ENCODE measurements at places on chromosomes 7 and 10.

GRCh38 chr7:25725451-25725850 is 426.5 kb upstream of the NFE2L3 start:
- no peak for DNase-seq
- H3K27ac ChIP-seq: no peak overlapping the region
- H3K36me3 ChIP-seq: no peaks in the 10 kb centered on the region

DNA sequence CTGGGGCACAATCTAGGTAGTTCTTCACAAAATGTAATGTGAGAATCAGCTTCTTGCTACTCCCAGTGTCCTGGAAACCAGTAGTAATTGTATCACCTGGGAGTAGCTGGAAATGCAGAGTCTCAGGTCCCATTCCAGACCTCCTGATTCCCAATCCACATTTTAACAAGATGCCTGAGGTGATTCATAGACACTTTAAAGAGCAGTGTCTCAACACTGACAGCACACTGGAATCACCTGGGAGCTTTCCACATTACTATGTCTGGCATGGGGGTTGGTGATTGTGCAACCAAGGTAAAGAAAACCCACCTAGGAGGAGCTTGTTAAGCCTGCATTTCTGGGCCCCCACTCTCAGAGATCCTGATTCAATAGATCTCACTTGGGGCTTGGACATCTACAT is 11.1 kb downstream of the DPY19L1 start:
- DNase-seq: no peak
- H3K27ac ChIP-seq: no peak overlapping the region
- no peak overlapping the region for H3K4me3 ChIP-seq
- H3K4me1 ChIP-seq: no peaks in the 10 kb centered on the region
- no peaks in the 10 kb centered on the region for H3K36me3 ChIP-seq

DNA sequence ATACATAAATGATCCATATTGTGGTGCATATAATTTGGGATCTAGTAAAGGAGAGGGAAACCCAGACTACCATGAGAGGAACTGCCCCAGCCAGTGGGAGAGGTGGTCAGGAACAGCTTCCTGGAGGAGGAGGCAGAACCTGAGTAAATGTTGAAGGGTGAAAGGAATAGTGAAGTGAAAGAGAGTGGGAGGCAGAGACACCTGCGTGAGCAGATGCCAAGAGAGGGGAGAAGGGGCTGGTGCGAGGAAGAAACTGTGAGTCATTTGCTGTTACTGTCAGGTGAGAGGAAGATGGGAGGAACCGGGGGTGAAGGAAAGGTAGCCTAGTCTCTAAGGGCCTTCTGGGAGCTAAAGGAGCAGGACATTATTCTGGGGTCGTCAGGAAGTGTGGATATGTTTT is 294.8 kb downstream of the GRID1 start:
- no peaks in the 10 kb centered on the region for H3K36me3 ChIP-seq
- no peak for DNase-seq
- no peak overlapping the region for H3K27ac ChIP-seq
- no peaks in the 10 kb centered on the region for H3K4me1 ChIP-seq
- H3K27me3 ChIP-seq: no peaks in the 10 kb centered on the region

- H3K27ac ChIP-seq: no peak overlapping the region
- H3K36me3 ChIP-seq: no peaks in the 10 kb centered on the region
- no peaks in the 10 kb centered on the region for H3K4me1 ChIP-seq
- H3K27me3 ChIP-seq: no peaks in the 10 kb centered on the region
- no peak overlapping the region for H3K4me3 ChIP-seq
These were observed 14.7 kb downstream of the ZNF488 start for GRCh38 chr10:47369251-47369894.

- H3K27ac ChIP-seq: no peak overlapping the region
- no peak for DNase-seq
- H3K36me3 ChIP-seq: no peaks in the 10 kb centered on the region
These were observed 27.7 kb downstream of the KLRG2 start for GRCh38 chr7:139455789-139456188.

DNA sequence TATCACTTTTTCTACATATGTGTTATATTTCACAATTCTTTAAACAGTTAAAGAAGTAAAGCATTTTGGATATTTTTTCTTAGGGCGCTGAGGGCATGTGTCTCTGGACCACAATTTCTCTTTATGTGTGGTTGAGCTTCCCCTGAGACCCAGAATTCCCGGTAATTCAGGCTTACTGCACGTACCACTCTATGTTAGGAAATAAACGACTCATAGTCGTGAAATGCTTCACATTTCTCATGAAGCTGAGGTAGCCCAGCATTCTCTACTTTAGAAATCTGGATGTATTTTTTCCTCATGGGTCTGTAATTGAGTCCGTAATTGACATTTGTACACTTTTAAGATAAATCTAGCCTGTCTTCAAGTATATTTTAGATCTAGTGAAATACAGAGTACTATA is 170.6 kb downstream of the FZD1 start:
- no peaks in the 10 kb centered on the region for H3K36me3 ChIP-seq
- no peak for DNase-seq
- H3K27me3 ChIP-seq: no peaks in the 10 kb centered on the region
- H3K4me1 ChIP-seq: no peaks in the 10 kb centered on the region

GRCh38 chr10:6619660-6620059 is 39.6 kb upstream of the PRKCQ start:
- H3K4me1 ChIP-seq: no peaks in the 10 kb centered on the region
- no peaks in the 10 kb centered on the region for H3K36me3 ChIP-seq
- no peak overlapping the region for H3K27ac ChIP-seq
- no peak for DNase-seq

DNA sequence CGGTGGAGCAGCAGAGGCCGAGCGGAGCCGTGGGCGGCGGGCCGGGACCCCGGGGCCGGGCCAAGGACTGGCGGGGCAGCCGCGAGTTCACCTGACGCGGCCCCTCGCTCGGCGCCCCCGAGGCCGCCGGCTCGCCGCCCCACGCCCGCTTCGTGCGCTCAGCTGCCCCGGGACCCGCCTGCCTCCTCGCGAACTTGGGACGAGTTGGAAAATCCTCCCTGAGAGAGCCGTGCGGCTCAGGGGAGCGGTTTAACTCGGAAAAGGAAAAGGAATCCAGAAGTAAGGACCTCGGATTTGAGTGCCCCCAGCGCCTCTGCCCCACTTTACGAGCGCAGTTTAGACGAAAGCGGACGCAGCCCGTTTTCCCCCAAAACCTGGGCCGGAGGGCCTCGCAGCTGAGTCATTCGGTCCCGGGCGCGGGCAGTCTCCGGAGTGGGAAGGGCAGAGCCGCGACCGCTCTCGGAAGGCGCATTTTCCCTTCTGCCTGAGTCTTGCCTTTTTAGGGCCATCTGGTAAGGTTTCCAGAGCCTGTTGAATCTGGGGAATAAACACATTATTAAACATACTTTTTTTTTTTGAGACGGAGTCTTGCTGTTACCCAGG is 744 bp downstream of the CREM start:
- H3K36me3 ChIP-seq: no peaks in the 10 kb centered on the region
- peaks cover 43% of the 10 kb centered on the region for H3K4me1 ChIP-seq

GRCh38 chr10:4718544-4718943 is 107.5 kb upstream of the AKR1E2 start:
- H3K4me3 ChIP-seq: no peak overlapping the region
- no peak for DNase-seq
- H3K36me3 ChIP-seq: no peaks in the 10 kb centered on the region
- H3K27ac ChIP-seq: no peak overlapping the region
- H3K4me1 ChIP-seq: no peaks in the 10 kb centered on the region

GRCh38 chr10:34978080-34978479 is 112.1 kb downstream of the CUL2 start:
- no peaks in the 10 kb centered on the region for H3K4me1 ChIP-seq
- no peaks in the 10 kb centered on the region for H3K27me3 ChIP-seq
- no peak overlapping the region for H3K4me3 ChIP-seq
- no peaks in the 10 kb centered on the region for H3K36me3 ChIP-seq

- H3K4me3 ChIP-seq: no peak overlapping the region
- no peaks in the 10 kb centered on the region for H3K4me1 ChIP-seq
- DNase-seq: no peak
- H3K36me3 ChIP-seq: no peaks in the 10 kb centered on the region
These were observed 75.3 kb downstream of the HIP1 start for GRCh38 chr7:75663302-75663907.

- peaks cover 20% of the 10 kb centered on the region for H3K4me1 ChIP-seq
- H3K4me3 ChIP-seq: no peak overlapping the region
- H3K27me3 ChIP-seq: peaks cover 52% of the 10 kb centered on the region
- no peaks in the 10 kb centered on the region for H3K36me3 ChIP-seq
These were observed 1.2 kb downstream of the FGF8 start for GRCh38 chr10:101774589-101775272.

GRCh38 chr7:120988591-120989256 is at the start of gene CPED1:
Gene CPED1, plus strand, starts transcription at chr7:120988711. Its CDS starts 911 bp downstream, at chr7:120989622.
- peak within 1 kb of the TSS; percentile 10 for H3K4me3 ChIP-seq
- peaks cover 14% of the 10 kb centered on the region for H3K4me1 ChIP-seq
- H3K36me3 ChIP-seq: no peaks in the 10 kb centered on the region
- peaks cover 27% of the 10 kb centered on the region for H3K27me3 ChIP-seq
- peak within 1 kb of the TSS; percentile 81 for H3K27ac ChIP-seq
- DNase-seq: peak; percentile 6

DNA sequence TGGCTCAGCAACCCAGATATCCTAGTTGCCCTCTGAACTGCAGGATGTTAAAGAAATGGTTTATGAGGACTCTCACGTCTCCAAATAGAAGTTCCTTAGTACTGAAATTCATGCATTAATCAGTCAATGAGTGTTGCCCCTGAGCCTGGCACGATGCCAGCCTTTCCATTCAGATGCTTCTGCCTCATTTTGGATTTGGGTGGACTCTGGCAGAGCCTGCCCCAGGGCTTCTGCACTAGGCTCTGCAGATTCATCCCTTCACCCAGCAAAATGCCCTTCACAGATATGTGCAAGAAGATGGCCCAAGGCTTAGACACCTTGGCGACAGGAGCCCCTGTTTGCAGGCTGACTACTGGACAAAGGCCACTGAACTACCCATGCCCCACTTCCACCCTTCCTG is 747.8 kb downstream of the GRID1 start:
- H3K27ac ChIP-seq: no peak overlapping the region
- H3K36me3 ChIP-seq: no peaks in the 10 kb centered on the region
- H3K4me3 ChIP-seq: no peak overlapping the region
- H3K27me3 ChIP-seq: no peaks in the 10 kb centered on the region
- peaks cover 16% of the 10 kb centered on the region for H3K4me1 ChIP-seq
